Activated CD8-positive, alpha-beta memory T cell treated with anti-CD3 and anti-CD28 coated beads, Interleukin-2, amount 10 ng/mL, durations not matched to agents 7 days and 5 days (primary cell): ENCODE measurements at places on chromosomes 3 and 15.
A peak's percentile ranks its signal among the peaks of the same experiment; 100 is the strongest.

- DNase-seq: no peak
Measured at GRCh38 chr15:58401991-58402649, 29.7 kb upstream of the LIPC start.

GRCh38 chr3:56323986-56324420 is 144.3 kb downstream of the ERC2 start:
- DNase-seq: no peak

DNA sequence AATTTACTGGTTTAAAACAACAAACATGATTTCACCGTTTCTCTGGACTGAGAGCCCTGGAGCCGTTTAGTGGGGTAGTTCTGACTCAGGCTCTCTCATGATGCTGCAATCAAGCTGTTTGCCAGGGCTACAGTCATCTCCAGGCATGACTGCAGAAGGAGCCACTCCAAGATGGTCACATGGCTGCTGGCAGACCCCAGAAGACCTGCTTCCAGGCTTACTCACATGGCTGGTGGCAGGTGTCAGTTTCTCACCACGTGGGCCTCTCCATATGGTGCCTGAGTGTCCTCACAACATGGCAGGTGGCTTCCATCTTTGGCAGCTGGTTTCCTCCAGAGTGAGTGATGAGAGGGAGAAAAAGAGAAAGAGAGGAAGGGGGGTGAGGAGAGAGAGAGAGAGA is 378.3 kb upstream of the RGMA start:
- no peak for DNase-seq

GRCh38 chr3:133827136-133827535 is 21.5 kb downstream of the SRPRB start:
- no peak for DNase-seq

DNA sequence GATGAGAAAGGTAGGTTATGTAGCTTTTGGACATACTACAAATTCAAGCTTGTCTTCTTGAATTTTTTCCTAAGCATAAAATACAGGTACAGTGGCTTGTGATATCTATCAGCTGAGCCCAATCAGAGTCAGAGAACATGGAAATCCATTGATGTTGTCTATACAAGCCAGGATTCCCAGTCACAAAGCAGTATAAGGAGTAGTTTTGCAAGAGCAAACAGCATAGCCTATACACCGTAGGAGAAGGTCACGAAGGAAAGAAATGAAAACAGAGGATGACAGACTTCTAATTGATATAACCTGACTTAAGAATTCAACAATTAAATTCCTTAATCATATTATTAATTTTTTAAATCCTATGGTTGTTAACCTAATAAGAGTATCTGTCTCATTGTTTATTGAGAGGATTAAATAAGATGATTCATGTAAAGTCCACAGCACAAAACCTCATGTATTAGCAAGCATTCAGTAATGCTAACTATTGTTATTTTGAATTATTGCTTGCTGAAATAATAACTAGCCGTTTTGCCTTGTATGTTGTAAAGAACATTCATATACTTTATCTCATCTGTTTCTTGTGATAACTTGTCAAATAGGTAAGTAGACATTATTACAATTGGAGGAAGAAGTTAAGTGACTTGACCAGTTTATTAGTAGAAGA is 276.6 kb upstream of the ZPLD1 start:
- no peak for DNase-seq

DNA sequence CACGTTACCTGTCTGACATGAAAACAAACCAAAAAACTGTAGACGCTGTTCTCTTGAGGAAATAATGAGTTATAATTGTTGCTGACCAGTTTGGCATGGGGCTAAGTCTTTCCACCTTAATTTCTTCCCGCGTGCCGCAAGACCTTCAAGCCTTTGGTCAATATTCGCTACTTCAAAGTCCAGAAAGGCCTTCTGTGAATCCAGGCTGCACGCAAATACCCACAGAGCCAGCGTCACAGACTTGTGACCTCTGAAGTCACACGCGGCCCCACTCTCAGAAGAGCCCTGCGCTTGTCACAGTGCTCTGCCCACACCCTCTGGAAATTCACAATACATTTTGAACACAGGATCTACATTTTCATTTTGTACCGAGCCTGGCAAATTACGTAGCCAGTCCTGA is 275.2 kb downstream of the SHQ1 start:
- no peak for DNase-seq

DNA sequence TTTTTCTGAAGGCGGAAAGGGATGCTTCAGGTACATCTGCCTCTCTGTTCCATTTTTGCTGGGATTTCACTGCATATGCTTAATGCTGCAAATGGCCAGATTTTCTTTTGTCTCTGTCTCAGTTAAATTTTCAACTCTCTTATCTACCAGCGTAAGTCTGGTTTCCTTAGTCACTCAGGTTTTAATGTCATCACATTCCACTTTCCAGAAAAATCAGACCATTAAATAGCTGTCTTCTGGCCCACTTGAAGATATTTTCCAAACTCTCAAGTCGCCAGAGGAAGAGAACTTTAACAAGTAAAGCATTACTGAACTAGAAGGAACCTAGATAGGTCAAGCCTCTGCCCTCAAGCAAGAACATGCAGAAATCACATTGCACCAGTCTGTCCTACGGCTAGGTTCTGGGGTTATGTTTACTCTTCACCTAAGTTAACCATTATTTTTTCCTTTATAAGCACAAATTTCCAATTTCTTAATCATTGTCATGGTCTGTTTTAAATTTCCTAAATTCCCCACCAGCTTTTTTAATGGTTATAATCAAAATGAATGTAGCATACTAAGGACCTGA is 26.5 kb downstream of the AVEN start:
- DNase-seq: no peak

- DNase-seq: peak; percentile 90
Measured at GRCh38 chr15:78241017-78241416, 6.7 kb upstream of the ACSBG1 start.

- no peak for DNase-seq
Measured at GRCh38 chr3:43707998-43708397, 17.3 kb downstream of the ABHD5 start.

DNA sequence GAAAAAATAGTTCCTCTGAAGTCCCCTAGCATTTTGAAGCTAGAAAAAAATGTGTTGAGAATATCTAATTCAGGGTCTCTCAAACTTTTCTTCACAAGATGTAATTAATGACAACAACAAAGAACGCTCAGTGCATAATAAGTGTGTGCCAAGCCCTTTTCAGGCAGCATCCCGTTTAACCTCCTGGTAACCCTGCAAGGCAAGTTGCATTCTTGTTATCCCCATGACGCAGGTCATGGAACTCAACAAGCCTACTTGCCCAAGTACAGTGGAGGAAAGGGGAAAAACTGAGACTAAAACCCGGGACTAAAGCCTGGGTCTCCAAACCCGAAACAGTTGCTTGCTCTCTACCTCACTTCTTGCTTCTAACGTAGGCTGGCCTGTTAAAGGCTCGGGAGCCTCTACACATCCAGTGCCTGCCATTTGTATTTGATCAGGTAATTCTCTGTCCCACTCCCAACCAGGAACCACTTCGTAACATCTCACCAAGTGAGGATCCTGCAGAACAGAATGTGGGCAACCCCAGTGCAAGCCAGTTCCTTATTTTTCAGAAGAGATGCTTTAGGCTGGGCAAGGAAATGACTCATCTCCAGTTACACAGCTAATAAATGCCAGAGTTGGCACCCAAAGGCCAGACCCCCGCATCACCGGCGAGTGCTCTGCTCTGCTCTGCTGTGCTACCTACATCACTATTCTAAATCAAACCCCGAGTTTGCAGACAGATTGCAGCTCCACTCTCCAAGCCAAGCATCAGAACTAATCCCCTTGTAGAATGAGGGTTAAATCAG is 28.3 kb downstream of the LMCD1 start:
- no peak for DNase-seq

GRCh38 chr3:217099-217813 is 20.7 kb downstream of the CHL1 start:
- DNase-seq: no peak

DNA sequence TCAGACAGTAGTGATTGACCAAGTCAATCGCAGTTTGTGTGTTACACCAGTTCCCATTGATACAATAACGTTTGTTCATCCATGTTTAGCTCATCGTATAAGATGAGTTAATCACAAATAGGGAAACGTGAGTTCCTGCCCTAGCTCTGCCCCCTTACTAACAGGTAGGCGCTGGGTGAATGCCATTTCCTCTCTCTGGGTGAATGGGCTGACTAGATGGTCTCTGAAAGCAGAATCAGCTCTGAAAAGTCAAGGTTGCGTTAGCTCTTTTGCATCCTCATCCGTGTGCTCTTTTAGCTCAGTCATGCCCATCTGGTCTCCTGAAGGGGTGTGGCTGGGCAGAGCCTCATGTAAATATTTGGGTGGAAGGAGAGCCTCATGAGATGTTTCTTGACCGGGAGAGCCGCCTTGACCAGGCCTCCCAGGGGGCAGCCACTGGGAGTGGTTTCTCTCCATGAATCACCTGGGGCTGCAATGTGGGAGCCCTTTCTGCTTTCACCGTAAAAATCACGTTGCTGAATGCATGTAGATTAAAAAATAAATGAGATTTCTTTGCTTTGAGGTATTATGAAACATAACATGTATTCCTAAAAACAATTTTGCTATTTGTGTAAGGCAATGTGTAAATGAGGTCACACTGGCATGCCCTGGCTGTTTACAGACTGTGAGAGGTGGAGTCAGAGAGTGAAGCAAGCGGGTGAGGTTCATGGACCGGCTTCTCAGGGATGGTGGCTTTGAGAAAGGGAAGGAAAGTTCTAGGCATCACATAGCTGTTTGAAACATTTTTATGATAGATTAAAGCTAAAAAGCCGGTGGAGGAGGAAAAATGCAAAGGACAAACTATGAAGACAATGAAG is 108.4 kb upstream of the RASGRP1 start:
- no peak for DNase-seq

GRCh38 chr3:45381168-45381852 is 7.1 kb upstream of the LARS2 start:
- DNase-seq: no peak

DNA sequence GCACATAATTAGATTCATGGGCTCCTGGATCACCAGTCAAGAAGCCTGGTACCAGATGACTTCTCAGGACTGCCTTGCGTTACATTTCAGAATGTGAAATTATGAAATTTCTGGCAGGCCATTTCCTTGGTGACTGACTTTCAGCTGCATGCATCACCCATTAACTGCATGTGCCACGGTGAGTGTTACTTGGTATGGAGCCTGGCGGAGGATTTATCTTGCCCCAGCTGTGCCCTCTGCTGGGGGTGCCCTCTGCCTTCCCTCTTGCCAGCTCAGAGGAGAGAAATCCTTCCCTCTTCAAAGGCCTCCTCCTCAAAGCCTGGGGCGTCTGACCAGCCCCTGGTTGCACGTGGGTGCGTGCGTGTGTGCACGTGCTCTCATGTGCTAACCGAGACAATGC is 57.7 kb upstream of the CTSH start:
- no peak for DNase-seq

- DNase-seq: no peak
Measured at GRCh38 chr3:28791713-28792255, 443.2 kb upstream of the AZI2 start.
